ENCODE measurements at places on chromosomes 16 and 17.

DNA sequence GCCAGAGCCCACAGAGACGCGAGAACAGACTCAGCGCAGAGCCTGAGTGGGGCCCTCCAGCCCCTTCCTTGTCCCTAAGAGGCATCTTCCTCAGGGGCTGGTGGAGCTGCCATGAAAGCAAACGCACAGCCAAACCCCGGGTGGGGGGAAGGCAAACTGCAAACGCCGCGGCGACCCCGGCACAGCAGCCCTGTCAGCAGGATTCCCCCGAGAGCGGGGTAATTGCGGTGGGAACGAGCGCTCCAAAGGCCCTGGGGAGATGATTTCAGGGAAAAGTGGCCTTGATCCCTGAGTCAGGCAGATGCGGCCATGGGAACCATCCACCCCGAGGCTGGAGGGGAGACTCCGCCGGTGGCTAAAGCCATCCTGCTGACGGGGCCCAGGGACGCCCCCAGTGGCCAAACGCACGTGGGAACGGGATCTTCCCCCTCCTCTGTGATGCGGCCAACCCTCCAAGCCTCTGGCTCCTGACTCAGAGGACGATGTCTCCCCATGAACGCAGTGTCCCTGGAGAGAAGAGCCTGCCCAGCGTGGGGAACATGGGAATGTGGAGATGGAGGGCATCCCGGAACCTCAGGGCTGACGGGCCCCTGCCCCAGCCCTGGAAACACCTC, 25.1 kb downstream of the SLC7A5 start:
- no peak for DNase-seq

GRCh38 chr17:70137451-70138230, 31.7 kb upstream of the KCNJ2 start:
- DNase-seq: no peak

- no peak for DNase-seq
Observed at GRCh38 chr17:74812109-74813009, 36.2 kb upstream of the NAT9 start.

DNA sequence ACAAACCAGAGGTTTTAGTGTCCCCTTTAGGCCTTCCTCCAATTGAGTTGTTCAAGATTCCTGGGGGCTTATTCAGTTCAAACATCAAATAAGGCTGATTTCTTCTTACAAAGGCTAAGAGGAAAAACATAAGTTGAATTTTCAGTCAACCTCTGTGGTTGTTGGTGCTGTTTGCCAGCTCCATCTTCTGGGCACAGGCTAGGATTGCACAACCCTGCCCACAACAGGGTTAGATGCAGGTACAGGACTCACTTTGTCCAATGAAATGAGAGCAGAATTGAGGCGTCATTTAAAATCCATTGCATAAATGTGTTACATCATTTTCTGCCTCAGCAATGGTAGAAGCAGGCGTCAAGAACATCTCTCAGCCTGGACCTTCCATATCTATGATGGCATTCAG, 173.3 kb downstream of the PMP22 start:
- no peak for DNase-seq

- no peak for DNase-seq
Observed at GRCh38 chr17:34879146-34879545, 82.1 kb downstream of the CCT6B start.

DNA sequence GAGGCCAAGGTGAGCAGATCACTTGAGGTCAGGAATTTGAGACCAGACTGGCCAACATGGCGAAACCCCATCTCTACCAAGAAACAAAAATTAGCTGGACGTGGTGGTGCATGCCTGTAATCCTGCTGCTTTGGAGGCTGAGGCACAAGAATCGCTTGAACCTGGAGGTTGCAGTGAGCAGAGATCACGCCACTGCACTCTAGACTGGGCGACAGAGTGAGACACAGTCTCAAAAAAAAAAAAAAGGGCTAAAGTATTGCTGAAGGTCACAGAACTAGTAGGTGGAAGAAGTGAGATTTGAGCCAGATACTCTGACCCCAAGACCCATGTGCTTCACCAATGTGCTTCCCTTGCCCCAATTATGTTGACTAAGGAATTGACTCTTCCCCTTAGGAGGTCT, 112.0 kb downstream of the NPIPB5 start:
- no peak for DNase-seq

- DNase-seq: no peak
Observed at GRCh38 chr16:53865494-53865863, 161.5 kb downstream of the FTO start.

- DNase-seq: peak; percentile 81
Observed at GRCh38 chr16:11251525-11252481, 4.2 kb downstream of the SOCS1 start.

DNA sequence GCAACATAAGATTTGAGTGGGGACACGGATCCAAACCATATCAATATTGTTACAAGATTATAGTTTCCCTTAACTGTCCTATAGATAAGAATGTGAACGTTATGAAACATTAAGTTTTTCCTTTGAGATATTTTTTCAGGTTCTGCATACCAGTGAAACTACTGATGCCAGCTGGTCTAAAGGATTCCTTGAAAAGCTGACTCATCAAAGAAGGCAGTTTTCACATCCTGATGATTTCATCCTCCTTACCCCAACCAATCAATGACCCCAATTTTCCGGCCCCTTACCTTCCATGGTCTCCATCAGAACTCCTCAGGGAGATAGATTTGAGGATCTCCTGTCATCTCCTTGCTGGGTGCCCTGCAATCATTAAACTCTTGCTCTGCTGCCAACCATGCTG, 64.1 kb upstream of the HS3ST4 start:
- no peak for DNase-seq

DNA sequence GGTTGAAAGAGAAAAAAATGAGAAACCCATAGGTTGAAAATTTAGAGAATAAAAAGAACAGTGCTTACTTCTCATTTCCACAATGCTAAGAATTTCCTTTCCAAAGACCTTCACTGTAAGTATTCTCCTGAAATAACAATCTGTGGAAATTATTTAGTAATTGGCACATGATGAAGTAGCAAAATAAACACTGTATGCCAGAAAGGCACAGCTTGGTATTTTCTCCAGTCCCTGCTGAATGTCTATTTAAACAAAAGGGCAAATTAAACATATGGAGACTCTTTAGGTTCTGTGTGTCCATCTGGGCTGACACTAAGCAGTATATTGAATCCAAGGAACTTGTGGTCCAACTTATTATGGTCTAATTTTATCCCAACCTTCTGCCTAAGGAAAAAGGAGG, 46.1 kb downstream of the CHCT1 start:
- no peak for DNase-seq

- no peak for DNase-seq
Observed at GRCh38 chr16:181565-182021, 1.3 kb downstream of the HBQ1 start.

- no peak for DNase-seq
Observed at GRCh38 chr17:62668091-62668804, 40.8 kb downstream of the MRC2 start.

DNA sequence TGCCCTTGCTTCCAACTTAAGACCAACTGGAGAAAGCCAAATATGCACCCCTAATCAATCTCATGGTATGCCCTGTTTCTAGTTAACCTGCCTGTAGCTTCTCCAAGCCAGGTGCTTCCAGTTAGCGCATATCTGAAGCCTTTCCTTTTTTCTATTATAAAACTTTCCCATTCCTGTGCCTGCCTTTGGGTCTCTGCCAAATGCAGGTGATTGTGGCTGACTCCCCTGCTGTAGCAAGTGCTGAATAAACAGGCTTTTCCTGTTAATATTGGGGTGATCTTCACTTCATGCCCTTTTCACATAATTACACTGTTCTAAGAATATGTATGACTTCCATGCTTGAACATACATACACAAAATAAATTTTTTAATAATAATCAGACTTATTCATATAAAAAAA, 207.4 kb downstream of the TANC2 start:
- no peak for DNase-seq

DNA sequence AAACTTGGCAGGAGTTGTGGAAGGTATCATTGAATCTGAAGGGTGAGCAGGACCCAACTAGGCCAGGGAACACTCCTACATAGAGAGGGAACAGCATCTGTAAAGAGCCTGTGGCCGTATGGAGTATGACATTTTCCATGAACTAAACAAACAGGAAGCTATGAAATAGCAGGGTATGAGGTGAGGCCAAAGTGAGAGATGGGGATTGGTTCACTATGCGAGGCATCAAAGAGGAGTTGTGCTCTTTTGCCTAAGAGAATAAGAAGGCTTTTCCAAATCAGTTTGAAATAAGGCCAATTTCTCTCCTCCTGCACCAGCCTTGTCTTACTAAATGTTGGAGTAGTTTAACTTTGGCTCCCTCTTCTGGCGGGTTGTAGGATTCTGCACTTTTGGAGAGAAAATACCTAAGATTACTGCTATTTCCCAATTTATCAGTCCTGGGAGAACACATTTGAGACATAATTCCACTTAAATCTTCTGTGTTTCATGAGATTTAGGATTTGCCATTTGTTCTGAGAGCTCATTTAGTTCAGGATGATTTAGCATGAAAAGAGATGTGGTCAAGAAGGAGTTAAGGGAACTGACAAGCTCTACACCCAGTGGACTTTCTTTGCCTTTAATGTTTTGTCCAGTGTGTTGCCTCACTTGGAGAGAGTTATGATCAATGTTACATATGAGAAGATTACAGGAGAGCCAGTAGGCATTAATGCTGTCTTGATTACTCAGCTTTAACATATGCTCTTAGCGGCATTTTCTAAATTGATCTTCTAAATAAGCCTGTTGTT, 55.4 kb downstream of the TNRC6C start:
- DNase-seq: peak; percentile 39

DNA sequence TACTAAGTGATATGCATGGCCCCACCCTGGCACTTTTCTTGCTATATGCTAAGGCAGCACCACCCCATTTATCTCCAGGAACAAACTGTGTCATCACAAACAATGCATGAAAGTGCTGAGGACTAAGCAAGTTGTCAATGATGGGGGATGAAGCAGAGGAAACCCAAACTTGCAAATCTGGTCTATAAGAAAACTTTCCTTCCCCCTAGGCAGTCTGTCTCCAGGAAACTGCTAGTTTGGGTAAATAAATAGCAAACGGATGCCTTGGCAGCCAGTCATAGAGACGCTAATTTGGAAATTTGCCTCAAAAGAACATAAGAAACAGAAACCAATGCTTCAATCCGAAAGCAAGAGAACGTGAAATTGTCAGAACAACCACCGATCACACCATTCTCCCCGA, 5.6 kb upstream of the HSBP1 start:
- DNase-seq: no peak

DNA sequence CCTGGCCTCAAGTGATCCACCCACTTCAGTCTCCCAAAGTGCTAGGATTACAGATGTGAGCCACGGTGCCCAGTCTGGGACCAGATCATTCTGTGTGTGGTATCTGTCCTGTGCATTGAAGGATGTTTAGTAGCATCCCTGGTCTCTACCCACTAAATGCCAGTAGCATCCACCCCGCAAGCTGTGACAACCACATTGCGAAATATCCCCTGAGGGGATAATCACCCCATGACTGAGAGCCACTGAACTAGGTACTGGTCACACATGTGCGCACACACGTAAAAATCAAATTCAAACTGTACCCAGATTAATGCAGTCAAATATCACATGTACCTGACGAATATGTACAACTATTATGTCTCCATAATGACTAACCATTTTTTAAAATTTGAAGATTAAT, 35.8 kb downstream of the TEKT5 start:
- no peak for DNase-seq

DNA sequence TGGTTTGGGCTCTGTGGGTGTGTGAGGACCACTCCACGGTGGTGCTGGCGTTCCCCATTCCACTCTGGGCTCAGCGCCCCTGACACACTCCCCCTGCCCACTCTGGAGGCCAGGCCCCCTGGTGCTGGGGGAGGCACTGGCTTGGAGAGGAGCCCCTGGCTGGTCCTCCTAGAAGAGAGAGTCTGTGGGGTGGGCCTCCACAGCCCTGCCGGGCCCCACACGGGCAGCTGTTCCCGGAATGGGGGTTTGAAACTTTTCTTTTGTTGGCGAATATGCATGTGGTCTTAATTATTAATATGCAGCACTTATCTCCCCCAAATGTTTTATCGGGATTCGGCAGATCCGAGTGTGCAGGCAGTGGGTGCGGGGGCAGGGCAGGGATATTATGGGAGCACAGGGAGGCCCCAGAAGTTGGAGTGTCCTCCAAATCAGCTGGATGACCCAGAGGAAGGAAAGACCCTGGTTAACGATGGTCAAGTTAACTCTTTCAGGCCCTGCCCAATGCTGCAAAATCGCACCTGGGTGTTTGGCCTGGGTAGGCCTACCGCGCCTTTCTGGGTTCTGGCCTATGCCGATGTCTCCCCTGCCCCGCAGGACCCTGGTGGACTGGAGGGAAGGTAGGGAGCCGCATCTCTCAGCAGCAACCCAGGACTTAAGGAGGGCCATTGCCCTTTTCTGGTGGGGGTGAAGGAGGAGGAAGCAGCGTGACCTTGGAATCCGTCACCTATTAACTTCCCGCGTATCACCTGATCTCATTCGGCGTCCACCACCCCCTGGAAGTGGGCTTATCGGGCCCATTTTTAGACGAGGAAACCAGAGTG, 36.0 kb downstream of the TMEM235 start:
- no peak for DNase-seq

DNA sequence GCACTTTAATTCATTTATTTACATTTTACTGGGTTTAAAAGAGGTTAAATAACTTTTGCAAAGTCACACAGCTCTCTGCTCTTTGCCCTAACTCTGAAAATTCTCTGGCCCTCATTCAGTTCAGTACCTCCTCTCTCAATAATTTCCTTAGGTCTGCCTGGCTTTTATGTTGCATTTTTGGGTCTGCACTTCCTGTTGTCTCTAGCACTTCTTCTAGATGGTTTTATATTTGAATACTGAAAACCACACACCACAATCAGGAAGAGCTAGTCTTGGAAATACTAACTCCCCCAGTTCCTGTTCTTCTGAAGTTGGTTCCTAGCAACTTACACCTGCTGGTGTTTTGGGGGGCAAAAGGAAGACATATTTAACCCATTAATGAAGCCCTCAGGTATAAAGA, 577.9 kb downstream of the HS3ST4 start:
- no peak for DNase-seq

DNA sequence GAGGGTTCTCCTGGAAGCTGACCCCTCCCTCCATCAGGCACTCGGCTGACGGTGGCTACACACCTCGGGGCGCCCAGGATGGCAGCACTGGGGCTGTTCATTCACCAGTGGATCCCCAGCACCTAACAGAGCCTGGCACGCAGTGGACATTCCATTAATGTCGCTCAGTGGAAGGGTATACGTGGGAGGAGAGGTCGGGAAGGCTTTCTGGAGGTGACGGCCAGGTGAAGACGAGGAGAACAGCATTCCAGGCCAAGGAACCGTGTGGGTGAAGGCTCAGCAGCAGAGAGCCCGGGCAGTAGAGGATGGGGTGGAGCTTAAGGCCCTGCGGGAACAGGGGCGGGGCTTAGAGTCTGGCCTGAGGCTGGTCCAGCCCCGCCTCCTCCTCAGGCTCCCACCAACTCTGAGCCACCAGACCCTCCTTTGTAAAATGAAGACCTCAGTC, 2.5 kb upstream of the HS3ST6 start:
- no peak for DNase-seq

DNA sequence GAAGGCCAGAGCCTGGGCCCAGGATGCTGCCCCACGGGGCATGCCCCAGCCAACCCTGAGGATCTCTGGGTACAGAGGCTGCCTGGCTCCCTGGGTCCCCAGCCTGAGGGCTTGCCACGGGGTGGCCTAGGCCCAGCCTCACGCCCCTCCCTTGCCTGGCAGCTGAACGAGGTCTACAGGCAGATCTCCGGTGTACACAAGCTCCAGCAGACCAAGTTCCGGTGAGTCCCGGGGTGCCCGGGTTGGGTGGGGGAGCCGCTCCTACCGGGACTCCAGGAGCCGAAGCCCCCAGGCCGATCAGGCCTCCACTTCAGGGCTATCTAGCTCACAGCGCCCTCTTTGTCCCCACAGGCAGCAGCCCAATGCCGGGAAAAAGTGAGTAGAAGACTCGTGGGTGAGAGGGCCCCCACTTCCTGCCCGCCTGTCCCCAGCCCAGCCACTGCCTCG, 19.4 kb downstream of the ITGB4 start:
- no peak for DNase-seq

GRCh38 chr16:3623642-3624041, 12.2 kb upstream of the SLX4 start:
- no peak for DNase-seq
